ENCODE measurements at places on chromosomes 7 and 10.

DNA sequence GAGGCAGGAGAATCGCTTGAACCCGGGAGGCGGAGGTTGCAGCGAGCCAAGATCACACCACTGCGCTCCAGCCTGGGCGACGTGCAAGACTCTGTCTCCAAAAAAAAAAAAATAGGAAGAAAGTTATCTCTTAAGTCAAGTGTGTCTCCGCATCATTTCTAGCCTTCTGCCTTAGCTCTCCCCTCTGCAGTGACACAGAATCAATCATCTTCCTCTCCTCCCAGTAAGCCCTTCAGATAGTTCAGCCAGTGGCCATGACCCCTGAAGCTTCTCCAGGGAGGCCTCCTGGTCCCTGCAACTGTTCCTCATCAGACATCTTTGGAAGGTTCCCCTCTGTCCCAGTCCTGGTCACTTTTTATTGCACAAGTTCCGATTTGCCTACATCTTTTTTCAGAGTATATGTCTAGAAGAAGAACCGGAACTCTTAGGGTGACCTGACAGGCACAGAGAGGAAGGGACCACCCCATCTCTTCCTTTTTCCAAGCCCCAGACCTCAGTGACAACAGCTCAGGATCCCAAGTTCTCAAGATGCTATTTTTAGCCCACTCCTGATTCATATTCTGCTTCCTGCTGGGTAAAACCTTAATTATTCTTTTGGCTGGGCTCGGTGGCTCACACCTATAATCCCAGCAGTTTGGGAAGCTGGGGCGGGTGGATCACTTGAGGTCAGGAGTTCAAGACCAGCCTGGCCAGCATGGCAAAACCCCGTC lies 6.6 kb upstream of the RHBDD2 start:
- no peak for DNase-seq

GRCh38 chr7:71574153-71574860 lies 442.4 kb downstream of the GALNT17 start:
- DNase-seq, result no peak

DNA sequence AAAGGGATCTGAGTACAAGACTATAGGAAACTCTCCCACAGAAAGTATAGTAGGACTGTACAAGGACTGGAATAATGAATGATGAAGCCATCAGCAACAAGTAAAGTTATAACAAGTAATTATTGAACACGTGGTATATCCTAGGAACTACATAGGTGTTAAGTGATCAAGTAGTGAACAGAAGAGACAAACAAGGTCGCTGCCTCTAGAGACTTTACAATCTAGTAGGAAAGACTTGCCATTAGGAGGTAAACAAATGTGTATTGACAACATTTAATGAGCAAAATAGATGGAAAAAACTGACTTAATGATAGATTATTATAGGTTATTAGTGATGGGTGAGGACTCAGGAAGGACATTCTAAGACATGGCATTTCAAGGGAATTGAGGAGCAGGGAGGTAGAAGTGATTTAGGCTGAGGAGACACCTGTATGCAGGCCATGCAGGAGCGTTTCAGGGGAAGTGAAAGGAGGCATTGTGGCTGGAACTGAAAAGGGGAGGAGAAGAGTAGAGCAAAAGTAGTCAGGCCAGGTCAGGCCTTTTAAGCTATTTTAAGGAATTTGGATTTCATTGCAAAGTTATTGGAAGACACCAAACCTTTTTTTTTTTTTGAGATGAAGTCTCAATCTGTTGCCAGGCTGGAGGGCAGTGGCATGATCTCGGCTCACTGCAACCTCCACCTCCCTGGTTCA lies 8.5 kb upstream of the GLCCI1 start:
- no peak for DNase-seq

DNA sequence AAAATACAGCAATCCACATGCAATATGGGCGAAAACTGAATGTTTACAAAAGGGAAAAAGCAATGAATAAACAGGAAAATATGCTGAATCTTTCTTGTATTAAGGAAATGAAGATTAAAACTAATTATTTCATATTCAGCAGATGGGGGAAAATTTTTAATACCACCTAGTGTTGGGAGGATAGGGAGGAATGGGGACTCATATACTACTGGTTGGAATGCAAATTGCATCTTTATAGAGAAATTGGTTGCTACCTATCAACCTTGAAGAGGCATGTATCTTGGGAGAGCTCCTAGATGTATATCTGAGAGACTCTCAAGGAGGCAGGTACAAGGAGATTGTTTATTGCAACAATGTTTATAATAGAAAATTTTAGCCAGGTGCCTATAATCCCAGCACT lies 101.4 kb downstream of the CREM start:
- no peak for DNase-seq

DNA sequence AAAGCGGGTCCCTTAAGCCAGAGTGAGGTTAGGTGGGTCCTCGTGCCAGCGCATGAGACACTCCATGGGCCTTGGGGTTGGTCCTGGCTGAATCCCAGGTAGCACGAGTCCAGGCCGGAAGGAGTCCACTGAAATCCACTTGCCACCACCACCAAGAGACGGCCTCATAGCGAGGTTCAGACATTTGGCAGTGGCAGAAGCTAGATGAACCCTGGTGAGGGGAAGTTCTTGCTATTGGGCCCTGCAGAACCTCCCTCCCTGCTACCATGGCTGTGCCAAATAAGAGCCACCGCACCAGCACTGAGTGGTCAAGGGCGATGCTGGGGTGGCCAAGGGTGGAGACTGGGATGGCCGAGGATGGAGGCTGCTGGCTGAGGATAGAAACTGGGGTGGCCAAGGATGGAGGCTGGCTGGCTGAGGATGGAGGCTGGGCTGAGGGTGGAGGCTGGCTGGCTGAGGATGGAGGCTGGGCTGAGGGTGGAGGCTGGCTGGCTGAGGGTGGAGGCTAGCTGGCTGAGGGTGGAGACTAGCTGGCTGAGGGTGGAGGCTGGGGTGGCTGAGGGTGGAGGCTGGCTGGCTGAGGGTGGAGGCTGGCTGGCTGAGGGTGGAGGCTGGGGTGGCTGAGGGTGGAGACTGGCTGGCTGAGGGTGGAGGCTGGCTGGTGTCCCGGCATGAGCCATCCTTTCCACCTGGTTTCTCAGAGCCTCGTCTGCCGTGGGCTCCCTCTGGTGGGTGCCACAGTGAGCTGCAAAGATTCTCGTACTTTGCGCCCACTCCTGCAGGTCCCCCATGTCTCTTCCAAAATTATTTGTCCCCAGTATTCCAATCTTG lies 88.2 kb downstream of the ELFN1 start:
- peak; percentile 57 for DNase-seq

DNA sequence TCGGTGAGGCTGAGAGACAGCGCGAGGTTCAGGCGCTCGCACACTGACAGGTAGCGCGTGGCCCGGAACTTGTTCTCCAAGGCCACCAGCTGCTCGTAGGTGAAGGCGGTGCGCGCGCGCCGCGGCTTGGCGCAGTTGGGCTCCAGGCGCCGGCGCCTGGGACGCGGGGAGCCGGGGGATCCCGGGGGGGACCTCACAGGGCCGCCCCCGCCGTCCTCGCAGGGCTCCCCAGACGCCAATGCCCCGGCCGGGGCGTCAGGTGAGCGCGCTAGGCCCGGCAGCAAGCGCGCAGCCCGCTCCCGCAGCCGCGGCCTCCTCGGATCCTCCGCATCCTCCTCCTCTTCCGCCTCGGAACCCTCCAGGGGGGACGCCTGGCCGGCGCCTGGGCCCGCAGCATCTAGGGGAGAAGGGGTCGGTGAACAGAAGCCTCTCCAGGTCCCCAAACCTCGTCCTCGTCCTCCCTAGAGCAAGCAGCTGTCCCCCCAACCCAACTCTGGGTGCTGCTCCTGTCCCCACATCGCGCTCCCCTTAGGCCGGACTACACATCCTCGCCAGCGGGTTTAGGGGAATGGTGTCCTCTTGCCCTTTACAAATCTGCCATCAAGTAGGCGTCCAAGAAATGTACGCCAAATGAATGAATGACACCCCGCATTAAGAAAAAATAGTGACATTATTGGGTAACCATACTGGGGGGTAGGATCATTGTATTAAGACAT lies 1.9 kb downstream of the NKX1-2 start:
- DNase-seq, result peak; percentile 23

DNA sequence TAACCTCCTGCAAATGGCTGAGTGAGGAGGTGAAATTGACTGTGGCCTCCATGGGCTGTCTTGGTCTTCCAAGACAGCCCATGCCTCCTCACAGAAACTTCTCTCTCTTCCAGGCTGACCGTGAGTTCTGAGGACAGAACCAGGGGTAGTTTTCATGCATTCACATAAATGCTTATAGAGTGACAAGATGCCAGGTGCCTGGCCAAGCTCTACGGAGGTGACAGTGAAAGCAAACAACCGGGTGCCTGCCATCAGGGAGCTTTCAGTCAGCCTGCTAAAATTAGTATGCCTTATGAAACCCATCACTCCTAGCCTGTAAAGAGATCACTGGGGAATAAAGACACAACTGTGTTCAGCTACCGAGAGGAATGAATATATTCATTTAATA lies 919 bp upstream of the RHOBTB1 start:
- no peak for DNase-seq

GRCh38 chr10:89838044-89838615 lies 136.7 kb downstream of the KIF20B start:
- no peak for DNase-seq

DNA sequence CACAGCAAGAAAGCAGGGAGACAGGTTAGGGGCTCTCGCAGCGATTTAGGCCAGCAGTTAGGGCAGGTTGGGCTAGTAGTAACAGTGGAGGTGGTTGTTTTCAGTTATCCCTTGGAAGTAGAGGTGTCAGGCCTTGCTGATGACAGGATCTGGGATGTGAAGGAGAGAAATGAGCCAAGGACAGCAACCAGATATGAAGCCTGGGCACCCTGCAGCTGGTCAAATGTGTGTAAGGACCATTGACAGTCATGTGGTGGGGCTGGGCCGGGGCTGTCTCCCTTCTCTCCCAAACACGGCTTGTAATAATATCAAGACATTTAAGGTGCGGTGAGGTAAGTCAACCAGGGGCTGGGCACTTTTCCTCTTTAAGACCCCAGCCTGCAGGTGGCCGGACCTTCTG lies 112.5 kb upstream of the IGFBP3 start:
- DNase-seq, result no peak

DNA sequence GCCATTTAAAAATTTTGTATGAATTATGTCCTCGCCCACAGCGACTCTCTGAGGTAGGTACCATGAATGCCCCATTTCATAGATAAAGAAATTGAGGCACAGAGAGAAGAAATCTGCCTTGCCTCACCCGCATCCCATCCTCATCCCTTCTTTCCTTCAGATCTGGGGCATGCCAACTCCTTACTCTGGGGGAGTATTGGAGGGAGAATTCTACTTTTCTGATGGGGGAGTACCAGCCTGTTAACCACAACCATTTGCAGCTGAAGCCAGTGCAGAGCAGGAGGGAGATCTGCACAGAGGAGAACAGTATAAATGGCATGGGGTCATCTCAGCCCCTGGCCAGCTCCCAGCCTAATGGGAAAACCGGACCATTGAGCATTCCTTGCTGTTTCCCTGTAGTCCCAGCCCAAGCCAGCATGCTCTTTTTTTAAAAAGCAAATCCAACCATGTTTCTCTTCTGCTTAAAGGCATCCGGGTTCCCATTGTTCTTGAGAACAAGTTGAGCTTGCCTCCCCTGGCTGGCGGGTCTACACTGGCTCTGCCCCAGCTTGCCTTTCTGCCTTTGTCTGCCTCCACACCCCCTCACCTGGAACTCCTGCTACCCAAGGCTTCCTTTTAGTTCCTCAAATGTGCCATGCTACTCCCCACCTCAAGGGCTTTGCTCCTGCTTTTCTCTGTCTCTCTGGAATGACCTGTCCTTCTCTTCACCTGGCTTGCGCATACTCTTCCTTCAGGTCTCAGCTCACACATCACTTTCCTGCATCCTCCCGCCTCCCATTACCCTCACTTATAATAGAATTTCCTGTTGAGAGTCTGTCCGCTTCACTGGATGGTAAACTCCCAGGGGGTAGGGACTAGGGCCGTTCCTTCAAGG lies 8.8 kb upstream of the ZNF503 start:
- no peak for DNase-seq

DNA sequence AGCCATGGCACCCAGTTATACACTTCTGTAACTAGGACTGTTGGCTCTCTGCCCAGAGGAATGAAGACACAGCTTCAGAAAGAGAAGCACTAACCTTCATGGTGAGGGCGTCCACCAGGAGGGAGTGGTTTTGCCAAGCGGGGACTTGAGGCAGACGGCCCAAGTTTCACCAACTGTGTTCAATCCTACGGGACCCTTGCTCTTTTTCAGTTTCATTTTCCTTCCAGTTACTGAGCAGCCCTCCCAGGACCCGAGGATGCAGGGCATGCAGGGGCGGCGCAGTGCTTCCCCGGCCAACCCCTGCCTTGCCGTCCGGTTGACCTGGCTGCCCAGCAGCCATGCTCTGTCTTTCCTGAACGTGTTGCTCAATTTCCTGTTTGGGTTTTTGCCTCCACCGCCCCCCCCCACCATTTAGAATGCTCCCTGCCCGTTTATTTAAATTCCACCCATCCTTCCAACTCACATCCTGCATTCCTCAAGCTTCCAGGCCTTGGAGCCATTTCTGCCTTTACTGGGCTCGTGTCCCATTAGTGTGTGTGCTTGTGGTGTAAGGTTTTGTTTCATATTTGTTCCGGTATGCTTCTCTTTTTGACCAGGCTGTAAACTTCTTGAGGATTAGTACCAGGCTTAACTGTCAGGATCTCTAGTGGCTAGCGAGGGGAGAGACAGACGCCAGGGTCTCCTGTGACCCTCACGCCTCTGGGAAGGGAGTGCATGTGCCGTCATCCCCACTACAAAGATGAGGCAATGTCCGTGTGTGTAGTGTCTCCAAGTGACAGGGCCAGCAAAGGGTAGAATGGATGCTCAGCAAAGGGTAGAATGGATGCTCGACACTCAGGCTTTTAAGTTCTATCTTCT lies 31.6 kb downstream of the IL15RA start:
- no peak for DNase-seq

DNA sequence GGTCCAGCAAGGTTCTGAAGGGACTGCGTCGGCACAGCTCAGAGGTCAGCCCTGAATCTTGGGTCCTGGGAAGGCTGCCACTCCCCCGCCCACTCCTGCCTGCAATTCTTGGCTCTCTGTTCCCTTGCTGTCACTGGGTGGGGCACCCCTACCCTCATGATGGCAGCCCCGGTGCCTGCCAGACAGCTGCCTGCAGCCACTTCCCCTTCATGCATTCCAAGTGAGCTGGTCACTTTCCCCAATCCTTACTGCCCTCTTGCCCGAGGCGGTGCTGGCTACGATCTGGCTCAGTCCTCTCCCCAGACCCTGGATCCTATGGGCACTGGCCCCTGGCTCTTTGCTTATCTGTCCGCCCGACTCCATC lies 14.2 kb downstream of the MYL10 start:
- no peak for DNase-seq

GRCh38 chr10:104791471-104791870 lies 150.4 kb downstream of the SORCS3 start:
- no peak for DNase-seq
